SJSA1 (cell line): ENCODE measurements at places on chromosomes 1 and 21.
A peak's percentile ranks its signal among the peaks of the same experiment; 100 is the strongest.

DNA sequence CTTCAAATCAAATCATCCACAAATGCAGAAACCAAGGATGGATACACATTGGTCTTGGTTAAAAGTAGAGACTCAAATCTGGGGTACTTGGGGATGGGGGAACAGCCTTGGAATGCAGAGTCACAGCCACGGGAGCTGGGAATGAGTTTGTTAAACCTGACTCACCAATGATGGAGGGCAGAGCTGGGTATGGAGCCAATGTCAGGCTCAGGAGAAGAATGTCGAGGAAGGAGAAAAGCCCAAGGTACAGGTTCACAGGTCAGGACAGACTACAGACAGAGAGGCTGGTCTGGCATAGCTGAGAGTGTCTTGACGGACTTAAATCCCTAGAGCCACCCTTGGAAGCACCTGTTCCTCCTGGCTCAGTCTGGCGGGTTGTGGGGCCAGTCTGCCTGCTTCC is 237.6 kb downstream of the NTNG1 start:
- no peak for DNase-seq

DNA sequence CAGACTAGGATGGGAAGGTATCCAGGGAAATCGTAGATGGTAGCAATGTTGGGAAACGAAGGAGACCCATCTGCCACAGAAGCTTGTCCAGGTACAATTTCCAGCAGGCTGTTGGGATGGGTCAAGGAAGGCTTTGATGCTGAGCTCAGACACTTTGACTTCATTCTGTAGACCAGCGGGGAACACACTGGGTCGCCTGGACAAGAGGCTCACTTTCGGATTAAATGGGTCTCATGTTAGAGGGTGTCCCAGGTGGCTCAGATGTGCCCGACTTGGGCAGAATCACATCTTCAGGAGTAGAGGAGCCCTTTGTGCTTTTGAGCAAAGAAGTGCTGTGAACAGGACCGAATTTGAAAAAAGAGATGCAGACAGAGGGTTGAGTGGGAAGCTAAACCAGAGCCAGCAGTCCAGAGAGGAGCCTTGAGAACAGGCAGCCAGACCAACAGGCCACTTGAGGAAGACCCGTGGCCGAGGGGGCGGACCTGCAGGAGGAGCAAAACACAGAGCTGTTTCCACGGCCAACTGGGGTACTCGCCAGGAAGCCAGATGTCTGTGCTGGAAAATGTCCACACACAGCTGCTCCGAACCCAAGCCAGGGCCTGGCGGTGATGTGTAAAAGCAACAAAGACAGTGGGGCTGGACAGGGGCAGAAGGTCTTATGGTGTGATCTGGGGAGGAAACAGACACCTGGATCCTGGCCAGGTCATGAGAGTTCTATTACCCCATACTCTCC is 146.9 kb downstream of the AJAP1 start:
- no peak for DNase-seq

DNA sequence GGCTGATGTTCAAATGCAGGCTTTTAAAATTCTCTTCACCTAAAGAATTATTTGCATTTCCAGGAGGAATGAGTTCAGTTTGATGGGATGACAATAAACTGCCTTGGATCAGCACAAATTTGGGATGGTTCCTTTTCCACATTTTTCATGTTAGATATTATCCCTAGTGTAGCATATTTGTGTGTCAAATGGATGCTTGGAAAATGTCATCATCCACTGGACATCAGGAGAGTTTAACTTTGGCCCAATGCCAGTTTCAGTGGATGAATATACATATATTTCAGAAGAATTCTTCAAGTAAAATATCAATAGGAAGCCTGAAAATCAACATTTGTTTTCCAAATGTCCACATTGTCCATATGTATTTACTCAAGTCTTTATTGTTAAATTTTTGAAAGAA is 116.5 kb upstream of the COL24A1 start:
- no peak for DNase-seq

DNA sequence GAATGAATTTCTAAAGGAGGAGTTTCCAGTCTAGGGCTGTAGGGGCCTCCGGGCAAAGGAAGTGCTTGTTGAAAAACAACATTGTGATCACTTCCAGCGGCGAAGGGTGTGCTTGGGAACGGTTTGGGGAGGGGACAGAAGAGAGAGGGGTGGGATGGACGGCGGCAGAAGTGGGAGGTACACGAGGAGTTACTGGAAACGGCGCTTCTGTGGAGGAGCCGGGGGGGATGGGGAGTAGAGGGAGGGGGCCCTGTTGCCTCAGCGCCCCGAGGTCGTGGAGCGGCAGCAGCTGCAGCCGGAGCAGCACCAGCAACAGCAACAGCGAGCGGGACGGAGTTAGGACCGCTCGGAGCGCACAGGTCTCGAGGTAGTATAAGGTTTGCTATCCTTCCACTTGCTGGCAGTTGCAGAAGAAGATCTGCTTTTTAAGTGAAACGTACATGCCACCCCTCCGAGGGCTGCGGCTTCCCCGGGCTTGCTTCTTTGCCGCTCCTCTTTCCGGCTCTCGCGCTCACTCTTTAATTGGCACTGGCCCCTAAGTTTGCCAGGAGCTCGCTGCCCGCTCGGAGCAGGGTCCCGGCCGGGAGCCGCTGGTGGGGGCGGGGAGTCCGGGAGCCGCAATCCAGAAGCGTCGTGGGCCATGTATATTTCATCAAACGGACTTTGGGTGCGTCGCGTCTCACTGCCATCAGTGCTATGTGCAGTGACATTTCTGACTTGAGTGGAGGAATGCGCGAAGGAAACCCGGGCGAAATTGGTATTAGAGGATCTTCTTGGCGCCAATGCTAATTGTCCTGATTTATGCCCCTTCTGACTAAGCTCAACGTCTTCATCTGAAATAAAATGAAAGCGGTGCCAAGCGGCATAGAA is 771 bp upstream of the NTNG1 start:
- DNase-seq, result peak; percentile 10

DNA sequence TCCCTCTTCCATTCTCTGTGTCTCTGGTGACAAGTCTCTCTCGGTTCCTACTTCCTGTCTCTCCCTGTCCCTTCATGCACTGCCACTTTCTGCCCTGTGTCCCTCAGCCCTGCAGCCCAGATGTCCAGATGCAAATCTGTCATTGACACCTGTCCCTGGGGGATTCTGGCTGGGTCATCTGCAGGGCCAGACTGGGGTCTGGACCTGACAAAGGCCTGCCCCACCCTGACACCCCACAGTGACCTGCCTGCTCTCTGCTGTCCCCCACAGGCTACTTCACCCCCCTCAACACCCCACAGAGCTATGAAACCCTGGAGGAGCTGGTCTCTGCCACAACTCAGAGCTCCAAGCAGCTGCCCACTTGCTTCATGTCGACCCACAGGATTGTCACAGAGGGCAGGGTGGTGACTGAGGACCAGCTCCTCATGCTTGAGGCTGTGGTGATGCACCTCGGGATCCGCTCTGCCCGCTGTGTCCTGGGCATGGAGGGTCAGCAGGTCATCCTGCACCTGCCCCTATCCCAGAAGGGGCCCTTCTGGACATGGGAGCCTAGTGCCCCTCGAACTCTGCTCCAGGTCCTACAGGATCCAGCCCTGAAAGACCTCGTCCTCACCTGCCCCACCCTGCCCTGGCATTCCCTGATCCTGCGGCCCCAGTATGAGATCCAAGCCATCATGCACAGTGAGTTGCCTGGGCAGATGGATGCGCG is 7.2 kb downstream of the THEMIS2 start:
- DNase-seq, result no peak

- DNase-seq, result no peak
Measured at GRCh38 chr1:10939654-10940450, 72.6 kb upstream of the TARDBP start.

DNA sequence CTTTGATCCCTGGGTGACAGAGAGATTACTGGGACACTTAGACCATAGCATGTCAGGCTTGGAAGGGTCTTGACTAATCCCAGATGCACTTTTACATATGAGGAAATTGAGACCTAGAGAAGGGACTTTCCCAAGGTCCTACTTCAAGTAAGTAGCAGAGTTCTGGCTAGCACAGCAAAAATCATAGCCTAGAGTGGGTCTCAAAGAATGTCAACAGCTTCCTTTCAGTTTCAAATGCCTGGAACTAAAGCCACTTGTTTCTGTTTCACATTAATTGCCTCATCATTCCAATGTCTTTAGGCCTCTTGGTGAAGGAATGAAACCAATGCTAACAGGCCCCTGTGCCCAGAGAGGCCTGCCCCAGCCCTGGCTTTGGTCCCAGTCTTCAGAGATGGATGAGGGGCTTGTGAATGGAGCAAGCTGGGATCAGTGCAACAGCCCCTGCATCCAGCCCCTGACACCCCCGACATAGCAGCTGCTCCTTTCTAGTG is 26.6 kb downstream of the ATF3 start:
- peak; percentile 41 for DNase-seq

- no peak for DNase-seq
Measured at GRCh38 chr1:27406362-27406680, 13.9 kb downstream of the GPR3 start.

GRCh38 chr1:234216116-234216703 is 157.0 kb upstream of the COA6 start:
- no peak for DNase-seq

GRCh38 chr1:155184351-155184811 is 10.7 kb downstream of the TRIM46 start:
- DNase-seq, result no peak

GRCh38 chr1:106831511-106831910 is 225.0 kb upstream of the PRMT6 start:
- no peak for DNase-seq

DNA sequence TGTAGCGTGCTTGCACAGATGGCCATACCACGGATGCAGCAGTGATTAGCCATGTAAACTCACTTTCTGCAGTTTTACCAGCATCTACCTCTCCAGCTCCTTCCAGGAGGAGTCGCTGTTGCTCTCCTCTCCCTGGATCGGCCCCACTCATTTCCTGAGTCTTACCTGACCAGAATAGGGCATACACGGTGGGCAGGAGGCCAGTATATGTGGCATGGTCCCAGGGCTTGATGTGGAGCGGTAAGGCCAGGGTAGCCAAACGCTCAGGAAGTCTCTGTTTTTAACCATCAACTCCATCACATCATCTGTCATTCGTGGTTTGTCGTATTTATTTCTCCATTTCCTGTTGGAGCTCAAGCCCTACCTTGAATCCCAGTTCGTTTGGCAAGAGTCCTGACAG is 163.4 kb upstream of the USP24 start:
- no peak for DNase-seq

- DNase-seq, result no peak
Measured at GRCh38 chr1:198845271-198845670, 206.4 kb downstream of the PTPRC start.

DNA sequence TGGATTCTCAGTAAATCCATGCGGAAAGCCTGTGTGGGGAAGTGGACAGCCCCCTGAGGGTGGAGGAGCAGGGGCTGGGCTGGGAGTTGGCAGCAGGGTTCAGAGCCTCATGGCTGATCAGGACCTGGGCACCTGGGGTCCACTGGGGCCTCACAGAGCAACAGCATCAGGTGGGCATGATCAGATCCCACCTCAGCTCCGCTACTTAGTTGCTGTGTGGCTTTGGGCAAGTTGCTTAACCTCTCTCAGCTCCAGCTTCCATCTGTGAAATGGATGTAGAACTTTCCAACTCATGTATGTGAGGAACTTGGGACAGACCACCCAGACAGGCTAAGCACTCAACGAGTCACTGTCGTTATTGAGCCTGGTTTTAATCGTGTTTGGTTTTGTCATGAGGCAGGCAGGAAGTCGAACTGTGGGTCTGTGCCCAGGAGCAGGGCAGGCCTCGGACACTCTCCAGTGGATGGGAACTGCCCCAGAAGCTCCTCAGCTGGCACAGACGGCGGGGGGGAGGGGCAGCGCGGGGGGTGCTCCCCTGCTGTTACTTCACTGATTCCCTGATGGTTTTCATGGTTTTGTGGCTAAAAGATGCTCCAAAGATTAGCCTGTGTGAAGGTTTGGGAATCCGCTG is 155.8 kb upstream of the TMEM51 start:
- peak; percentile 59 for DNase-seq

- DNase-seq, result no peak
Measured at GRCh38 chr1:91098299-91098906, 76.6 kb upstream of the ZNF644 start.

DNA sequence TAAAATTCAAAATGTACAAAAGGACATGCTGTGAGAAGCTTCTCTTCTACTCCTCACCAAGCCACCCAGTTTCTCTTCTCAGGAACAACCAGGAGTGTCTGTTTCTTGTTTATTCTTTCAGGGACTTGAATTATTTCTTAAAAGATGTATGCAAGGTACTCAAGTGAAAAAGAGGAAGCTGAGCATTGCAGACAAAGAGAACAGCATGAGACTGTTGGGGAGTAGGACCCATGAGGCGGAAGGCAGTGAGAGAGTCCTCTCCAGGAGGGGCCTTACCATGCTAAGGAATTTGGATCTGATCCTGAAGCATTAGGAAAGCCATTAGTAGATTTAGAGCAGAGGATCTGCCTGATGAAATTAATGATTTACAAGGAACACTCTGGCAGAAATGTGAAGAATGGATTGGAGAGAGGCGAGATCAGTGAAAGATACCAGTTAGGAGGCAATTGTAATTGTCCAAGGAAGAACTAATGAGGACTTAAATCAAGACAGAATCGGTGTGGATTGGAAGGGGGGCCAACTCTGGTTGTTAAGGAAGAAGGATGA is 14.7 kb upstream of the SSX2IP start:
- DNase-seq, result no peak

GRCh38 chr1:212938846-212939245 is 11.5 kb upstream of the VASH2 start:
- no peak for DNase-seq

- no peak for DNase-seq
Measured at GRCh38 chr1:33624991-33625870, 152.8 kb downstream of the ZSCAN20 start.

DNA sequence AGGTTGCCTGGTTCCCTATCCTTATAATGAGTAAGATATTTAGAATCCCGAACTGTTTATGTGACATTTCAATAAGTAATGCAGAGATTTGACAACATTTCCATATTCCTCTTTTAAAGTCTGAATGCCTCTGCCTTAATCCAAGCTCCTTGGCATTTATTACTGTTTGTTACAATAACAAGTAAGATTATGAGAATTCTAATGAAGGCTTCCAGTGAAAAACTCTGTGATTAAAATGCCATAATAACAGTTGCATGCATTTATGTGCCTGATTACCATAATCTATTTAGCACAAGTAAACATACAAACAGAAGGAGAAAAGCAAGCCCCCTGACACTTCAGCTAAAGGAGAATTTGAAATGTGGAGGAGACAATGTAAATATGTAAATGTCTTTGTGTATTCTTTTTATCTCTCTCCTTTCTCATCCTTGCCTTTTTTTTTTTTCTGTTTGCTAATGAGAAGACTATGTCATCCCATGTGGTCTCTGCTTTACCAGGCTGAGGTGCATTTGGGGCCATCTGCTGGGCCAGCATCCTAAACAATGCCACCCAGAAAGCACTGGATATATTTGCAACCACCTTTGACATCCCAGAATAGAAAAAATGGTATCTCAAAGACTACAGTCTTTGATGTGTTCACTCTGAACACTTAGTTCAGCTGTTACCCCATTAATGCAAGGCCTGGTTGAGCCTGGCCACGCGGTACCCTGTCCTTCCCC is 17.2 kb upstream of the OLIG2 start:
- no peak for DNase-seq

GRCh38 chr1:231337043-231337471 is 595 bp downstream of the EXOC8 start:
- no peak for DNase-seq
